Fibroblast of lung (primary cell): ENCODE measurements at places on chromosomes 5 and 9. TPM values are rescaled to one million over a fixed set of nuclear protein-coding genes. Genes with fewer than 3 reads are reported as not detected.

The PDCD1LG2 gene
- polyA plus RNA-seq = 15.7 and 16.9 TPM in 2 replicates

GRCh38 chr9:119283078-119283794, 86.0 kb downstream of the BRINP1 start:
- no peak overlapping the region for H3K4me3 ChIP-seq
- H3K36me3 ChIP-seq = no peaks in the 10 kb centered on the region
- no peaks in the 10 kb centered on the region for H3K27me3 ChIP-seq
- DNase-seq = no peak
- no peaks in the 10 kb centered on the region for H3K4me1 ChIP-seq
- no peak overlapping the region for H3K27ac ChIP-seq

GRCh38 chr9:79555474-79556089, 16.2 kb upstream of the TLE4 start:
- H3K36me3 ChIP-seq = no peaks in the 10 kb centered on the region
- DNase-seq = no peak
- H3K27ac ChIP-seq = no peak overlapping the region
- H3K4me1 ChIP-seq = no peaks in the 10 kb centered on the region
- no peaks in the 10 kb centered on the region for H3K27me3 ChIP-seq
- H3K4me3 ChIP-seq = no peak overlapping the region

- H3K27me3 ChIP-seq = no peaks in the 10 kb centered on the region
- no peaks in the 10 kb centered on the region for H3K36me3 ChIP-seq
- H3K4me3 ChIP-seq = no peak overlapping the region
These were observed 131.1 kb downstream of the ACTL7B start for GRCh38 chr9:108724652-108725051.

DNA sequence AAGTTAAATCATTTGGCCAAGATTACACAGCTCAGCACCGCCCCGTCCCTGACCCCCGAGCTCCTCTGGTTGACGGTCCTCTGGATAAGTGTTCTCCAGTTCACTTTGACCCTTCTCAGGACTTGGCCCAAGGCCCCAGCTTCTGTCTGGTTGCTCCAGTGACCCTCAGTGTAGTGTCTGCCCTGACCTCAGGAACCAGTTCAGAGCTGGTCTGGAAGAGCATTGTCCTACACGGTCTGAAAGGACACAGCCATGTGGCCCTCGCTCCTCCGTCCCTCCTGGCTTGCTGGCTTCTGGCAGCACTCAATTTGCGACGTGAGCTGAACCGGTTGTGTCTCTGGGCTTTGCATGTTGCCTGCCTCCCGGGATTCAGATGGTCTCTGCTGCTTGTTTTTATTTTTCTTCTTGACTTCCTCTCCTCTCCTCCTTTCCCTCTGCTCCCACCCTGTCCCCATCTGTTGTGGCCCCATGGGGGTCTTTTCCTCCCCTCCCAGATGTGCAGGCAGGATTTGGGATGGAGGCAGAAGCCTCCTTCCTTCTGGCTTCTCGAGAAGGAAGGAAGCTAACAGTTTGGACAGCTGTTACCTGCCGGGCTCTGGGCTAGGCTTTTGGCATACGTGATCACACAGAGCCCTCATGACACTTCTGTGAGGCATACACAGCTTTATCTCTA, 72.0 kb downstream of the PPARGC1B start:
- H3K27ac ChIP-seq = no peak overlapping the region
- H3K4me3 ChIP-seq = no peak overlapping the region
- no peak for DNase-seq
- no peaks in the 10 kb centered on the region for H3K27me3 ChIP-seq

GRCh38 chr5:170254056-170254455, 21.3 kb downstream of the C5orf58 start:
- no peak overlapping the region for H3K4me3 ChIP-seq
- H3K4me1 ChIP-seq = no peaks in the 10 kb centered on the region
- DNase-seq = peak; percentile 1
- H3K27me3 ChIP-seq = no peaks in the 10 kb centered on the region
